ENCODE measurements at places on chromosomes 7 and 10.

DNA sequence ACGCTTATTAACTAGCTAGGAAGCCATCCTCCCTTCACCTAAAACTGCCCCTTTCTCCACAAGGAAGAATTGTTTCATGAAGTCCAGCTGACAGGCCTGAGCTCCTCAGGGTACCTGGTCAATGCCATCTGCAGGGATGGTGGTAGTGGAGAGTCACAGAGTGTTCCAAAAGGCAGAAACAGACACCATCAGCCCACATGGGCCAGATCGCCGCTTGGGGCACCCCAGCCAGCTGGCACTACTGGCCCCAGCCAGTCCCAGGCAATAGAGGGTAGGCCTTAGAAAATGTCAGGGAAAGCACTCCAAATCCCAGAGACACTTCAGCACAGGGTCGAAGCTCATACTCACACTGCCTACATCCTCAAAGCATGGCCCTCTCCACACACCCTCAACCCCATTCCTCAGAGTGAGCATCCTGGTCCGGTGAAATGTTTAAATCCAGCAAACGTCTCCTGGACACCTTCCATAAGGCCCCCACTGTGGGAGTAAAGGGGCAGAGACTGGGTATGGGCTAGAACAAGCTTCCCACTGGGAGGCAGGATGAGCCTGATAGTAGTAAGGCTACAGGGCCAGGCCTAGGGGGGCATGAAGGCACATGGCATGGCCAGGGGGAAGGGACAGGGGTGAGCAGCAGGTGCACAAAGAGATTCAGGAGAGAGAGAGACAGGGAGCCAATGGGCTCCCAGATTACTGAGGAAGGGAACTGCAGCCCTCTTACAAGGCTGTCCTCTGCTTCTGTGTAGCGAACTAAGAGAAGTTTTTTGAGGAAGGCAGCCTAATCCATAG, 1.9 kb downstream of the LRRC20 start:
- no peak for DNase-seq

- DNase-seq, result no peak
Measured at GRCh38 chr7:35749556-35749955, 51.3 kb upstream of the SEPTIN7 start.

DNA sequence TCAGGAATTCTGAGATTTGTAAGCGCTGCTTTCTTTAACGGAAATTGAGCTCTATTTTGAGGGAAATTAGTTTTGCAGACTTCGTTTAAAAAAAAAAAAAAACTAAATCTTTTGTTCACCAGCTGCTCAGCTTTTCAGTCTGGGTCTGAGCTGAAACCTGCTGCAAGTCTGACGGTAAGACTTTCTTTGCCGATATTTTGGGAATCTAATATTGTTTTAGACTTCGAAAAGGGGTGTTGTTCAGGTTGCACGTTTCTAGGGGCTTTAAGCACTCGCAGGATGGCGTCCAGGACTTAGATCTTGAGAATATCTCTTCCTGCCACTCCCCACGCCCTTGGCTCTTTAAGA, 1.8 kb upstream of the MEOX2 start:
- DNase-seq, result no peak

DNA sequence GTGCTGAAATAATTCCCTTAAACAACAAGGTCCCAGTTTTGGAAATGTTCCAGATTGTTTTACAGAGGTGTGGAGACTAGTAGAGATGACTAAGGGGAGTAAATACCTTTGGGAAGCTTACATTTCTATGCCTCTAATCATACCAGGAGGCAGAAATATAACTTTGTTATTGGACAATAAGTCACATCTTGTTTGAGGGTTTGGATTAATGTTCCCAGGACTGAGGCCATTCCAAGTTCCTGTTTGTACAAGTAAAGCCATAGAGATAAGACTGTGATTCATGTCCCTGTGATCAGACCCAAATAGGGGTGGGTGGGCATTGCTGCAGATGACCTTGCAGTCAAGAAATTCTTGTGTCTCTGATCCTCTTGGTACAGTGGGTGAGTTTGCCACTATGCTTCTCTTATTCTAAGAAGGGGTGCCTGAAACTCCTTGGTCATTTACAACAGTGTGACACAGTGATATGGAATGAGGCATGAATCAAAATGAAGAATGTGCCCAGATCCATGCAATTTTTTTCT, 508.3 kb downstream of the SORCS3 start:
- no peak for DNase-seq

DNA sequence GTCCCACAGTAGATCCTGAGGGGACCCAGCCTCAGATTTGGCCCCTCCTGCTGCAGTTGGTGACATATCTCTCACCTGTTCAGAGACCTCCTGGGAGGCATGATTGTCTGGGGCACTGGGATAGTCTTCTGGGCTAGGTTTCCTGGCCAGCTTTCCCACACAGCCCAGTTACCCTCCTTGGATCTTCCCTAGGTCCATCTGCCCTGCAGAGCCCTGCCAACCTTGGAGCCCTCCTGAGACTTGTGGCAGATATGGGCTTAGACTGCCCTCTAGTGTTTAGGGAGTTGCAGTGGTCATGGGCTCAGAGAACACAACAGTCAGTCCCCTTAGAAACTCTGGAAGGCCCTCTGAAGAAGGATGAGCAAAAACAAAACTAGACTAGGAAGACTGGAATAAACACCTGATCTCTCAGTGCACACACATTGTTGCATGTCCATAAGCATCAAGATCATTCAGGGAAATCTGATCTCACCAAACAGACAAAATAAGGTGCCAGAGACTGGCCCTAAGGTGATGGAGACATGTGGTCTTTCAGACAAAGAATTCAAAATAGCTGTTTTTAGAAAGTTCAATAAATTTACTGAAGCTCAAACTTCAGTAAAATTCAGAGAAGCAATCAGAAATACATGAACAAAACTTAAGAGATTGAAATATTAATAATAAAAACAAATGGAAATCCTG, 324.6 kb downstream of the ATRNL1 start:
- DNase-seq, result no peak

DNA sequence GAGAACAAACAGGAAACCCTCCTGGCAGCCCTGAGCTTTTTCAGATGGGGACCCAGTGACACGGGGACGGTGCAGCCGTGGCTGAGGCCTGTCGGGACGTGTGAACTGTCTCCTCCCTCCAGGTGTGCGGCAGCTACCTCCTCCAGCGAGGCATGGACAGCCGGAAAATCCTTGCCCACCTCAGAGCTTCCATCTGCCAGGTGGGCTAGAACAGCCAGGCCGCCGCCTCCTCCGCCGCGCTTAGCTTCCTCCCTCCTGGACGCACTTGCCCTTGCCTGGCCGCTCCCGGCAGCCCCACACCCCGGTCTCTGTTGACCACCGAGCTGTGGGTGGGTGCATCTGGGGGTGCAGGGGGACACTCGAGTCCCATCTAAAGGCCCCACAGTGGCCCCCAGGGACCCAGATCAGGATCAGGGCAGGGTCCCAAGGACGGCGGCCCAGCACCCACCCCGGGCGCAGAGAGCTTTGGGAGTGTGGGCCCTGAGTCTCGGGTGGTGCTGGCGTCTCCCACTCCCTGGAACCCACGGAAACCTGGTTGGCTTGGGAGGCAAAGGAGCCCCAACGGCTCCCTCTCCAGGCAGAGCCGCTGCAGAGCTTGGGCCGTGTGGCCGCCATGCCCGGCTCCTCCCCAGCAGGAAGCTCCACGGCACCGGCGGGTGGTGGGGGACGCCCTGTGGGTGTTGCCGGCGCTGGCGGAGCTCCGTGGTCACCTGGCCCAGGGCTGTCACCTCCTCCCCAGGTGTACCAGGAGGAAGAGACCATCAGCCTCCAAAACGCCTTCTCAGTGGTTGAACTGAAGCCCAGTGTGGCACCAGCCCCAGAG, 32.9 kb upstream of the UTF1 start:
- DNase-seq, result no peak

- DNase-seq, result no peak
Measured at GRCh38 chr7:134083766-134084487, 43.2 kb upstream of the LRGUK start.

GRCh38 chr7:90503367-90503766, 33.9 kb downstream of the PTTG1IP2 start:
- DNase-seq, result no peak

- DNase-seq, result no peak
Measured at GRCh38 chr10:79380946-79381721, 33.9 kb downstream of the PPIF start.

- no peak for DNase-seq
Measured at GRCh38 chr7:7110706-7111105, 71.6 kb upstream of the C1GALT1 start.

DNA sequence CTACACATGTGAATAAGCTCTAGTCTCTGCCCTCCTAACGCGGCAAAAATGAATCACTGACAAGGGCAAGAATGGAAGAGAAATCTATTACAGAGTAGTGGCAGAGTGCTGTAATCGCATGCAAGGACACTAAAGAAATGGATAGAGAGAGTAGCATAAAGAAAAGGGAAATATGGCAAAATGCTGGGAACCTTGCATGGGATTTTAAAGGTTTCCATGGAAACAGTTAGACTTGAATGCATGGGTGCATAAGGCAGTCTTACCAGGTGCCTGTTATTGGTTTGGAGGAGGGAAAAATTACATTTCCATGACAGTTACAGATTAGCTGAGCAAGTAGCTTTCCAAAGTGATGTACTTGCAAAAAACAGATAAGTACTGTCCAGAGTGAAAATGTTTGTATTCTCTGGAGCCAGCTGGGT, 233.4 kb downstream of the PTN start:
- DNase-seq, result no peak

DNA sequence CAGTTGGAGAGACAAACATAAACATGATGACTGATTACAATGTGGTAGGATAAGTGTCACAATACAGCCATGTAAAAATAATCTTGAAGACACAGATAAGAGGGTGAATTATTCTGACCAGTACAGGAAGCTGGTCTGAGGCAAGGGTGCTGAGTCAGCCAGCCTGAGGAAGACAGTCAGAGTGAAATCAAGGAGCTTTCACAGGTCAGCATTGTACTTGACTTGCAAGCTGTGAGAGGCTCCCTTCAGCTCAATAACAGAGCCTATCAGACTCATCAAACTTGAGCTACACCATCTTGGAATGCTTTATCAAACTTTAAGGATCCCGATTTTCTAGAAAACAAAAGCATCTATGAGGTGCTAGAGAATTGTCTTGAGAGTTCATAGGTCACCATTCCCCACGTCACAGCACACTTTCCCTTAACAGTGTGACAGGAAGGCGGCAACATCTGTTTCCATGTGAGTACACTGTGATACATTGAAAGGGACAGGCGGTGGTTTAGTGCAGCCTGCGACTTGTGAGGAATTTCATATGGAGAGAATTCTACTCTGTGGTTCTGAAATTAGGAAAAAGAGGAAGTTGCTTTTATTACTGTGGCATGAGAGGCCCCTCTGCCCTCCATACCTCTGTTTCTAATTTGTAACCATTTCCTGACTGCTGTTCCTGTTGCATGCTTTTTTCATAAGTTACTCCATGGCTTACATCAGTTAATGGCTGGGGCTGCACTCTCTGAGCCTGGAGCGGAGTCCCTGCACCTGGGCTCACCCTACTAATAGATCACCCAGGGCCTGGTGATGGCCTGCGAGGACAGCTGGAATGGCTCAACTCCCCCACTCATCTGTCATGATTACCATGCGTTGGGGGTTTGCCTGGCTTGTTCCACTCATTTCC, 417.1 kb downstream of the SUGCT start:
- no peak for DNase-seq

GRCh38 chr7:155216475-155217272, 81.0 kb upstream of the INSIG1 start:
- DNase-seq, result no peak

GRCh38 chr7:157513162-157513621, 176.4 kb downstream of the DNAJB6 start:
- DNase-seq, result no peak

DNA sequence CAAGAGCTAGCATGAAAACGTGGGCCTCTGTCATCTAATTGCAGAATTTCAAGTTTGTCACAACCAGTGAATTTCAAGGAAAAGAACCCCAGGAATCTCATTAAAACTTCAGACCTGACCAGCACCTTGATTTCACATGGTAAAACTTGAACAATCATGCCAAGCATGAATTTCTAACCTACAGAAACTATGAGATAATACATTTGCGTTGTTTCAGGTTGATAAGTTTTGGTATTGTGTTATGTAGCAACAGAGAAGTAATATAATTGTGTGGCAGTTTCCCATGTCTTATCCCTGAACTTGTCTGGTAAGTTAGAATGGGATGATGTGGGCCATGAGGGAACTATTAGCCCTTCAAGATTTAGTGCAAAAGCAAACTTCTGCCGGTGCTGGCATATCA, 530.1 kb downstream of the ANKRD7 start:
- DNase-seq, result no peak

DNA sequence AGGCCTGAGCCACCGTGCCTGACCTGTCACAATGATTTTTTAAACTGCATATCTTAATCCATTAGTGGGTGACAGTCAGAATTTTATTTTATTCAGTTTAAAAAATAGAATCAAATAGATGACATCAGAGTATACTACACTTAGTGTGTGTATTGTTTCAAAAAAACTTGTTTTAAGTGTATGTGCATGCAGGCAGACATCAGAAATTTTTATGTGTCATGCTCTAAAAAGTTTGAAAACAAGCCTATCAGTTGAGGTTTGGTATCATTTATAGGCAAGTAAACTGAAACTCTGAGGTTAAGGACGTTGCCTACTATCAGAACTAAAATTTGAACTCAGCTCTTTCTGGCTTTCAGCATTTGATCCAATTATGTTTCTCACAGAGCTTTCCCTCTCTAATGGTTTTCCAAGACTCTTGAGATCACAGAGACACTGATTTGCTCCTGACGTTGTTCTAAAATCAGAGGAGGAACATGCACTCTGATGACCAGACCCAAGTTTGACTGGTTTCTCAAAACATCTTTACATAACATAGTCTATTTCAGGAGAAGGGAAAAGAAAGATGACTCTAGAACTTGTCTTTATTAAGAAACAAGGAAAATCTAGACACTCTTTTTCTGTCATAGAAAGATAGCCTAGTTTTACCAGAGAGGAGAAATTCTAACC, 188.6 kb downstream of the AUTS2 start:
- no peak for DNase-seq

DNA sequence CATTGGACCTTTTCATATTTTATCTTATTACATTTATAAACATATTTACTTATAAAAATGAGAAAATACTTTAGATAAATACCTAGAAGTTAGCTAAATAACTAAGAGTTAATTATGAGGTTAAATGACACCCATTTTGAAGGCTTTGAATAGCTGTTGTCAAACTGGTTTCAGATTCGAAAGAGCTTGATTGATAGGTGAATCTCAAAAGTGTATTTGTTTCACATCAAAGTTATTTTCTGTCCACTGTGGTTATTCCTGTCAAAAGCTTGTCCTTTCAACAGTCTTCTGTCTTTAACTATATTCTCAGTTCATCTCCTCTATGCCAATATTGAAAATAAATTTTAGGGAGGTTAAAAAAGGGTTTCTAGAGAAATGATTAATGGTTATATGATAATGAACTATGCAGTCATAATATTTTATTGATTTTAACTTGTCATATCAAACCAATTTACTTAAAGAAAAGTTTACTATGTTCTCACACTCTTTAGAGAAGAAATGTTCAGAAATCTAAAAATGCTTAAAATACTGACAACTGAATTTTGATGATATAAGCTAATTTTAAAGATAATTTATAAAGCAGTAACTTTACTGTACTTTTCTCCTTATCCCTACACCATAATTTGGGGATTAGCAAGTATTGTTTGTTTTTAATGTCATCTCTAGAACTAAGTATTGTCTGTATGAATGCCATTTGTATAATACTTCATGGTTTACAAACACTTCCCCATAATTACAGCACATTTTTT, 72.0 kb upstream of the FOXP2 start:
- DNase-seq, result no peak

Measured in activated T-helper 1 cell treated with anti-CD3 and anti-CD28 coated beads, Interleukin-2, amount 50 U/mL, for 16 hours (primary cell).